ENCODE measurements at places on chromosomes 12 and 14.

DNA sequence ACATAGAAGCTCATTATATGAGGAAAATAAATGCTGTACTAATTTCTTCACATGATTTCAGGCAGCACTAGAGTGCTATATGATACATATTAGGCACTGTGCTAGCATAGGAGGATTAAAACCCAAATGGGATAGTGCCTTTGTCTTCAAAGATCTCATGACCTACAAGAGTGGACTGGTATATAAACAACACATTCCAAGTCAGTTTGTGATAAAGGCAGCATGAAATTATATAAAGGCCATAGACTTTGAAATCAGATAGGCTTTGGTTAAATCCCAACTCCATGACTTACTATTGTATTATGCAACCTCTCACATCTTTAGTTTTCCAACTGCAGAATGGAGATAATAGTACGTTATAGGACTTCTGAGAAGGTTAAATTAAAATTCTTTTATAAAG is 179.7 kb downstream of the RAD51B start:
- DNase-seq = no peak

- peak; percentile 50 for DNase-seq
Observed at GRCh38 chr14:72948481-72949138, 22.3 kb downstream of the DCAF4 start.

- no peak for DNase-seq
Observed at GRCh38 chr14:90820958-90821357, 4.7 kb upstream of the TTC7B start.

DNA sequence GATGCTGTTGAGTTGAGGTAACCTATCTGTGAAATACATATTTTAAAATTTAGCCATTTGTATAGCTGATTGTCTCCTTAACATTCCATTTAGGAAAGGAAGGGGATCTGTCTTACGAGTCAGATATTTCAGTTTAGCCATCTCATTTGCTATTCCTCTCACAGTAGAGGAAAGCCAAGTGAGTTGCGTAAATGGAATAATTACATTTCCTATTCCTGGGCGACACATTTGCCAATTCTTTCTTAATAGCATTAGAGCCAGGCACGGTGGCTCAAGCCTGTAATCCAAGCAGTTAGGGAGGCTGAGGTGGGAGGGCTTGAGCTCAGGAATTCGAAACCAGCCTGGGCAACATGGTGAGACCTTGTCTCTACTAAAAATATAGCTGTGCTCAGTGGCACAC is 116.3 kb downstream of the TMX1 start:
- DNase-seq = no peak

- DNase-seq = no peak
Observed at GRCh38 chr14:96497087-96497486, 5.1 kb upstream of the PAPOLA start.

- no peak for DNase-seq
Observed at GRCh38 chr12:105481392-105482300, 151.2 kb downstream of the C12orf75 start.

Measured in stimulated activated naive CD4-positive, alpha-beta T cell (primary cell).